ENCODE measurements at places on chromosomes 7 and 10. TPM values are rescaled to one million over a fixed set of nuclear protein-coding genes. Genes with fewer than 3 reads are reported as not detected.
A peak's percentile ranks its signal among the peaks of the same experiment; 100 is the strongest.

Gene PRDX3
- 184 TPM for total RNA-seq

Gene ASB10
- total RNA-seq = 4.9 TPM

Gene PVRIG
- not detected for total RNA-seq

Gene CALML3
- total RNA-seq = 9.4 TPM

Gene C10orf62
- 0.82 TPM for total RNA-seq

Gene ACBD7
- 1.0 TPM for total RNA-seq

Gene SPDYE8
- total RNA-seq = not detected

Gene CRTAC1
- total RNA-seq = 2.6 TPM

Gene PTPRE
- total RNA-seq = 20.9 TPM

Gene FIGNL1
- 19.5 TPM for total RNA-seq

Gene PAPOLB
- total RNA-seq = 0.10 TPM

Gene RPEL1
- total RNA-seq = not detected

Gene GNA12
- total RNA-seq = 20.3 TPM

Gene C10orf105
- total RNA-seq = 0.10 TPM

GRCh38 chr10:9294132-9294663 lies 1239.7 kb downstream of the GATA3 start:
- peak; percentile 69 for DNase-seq

DNA sequence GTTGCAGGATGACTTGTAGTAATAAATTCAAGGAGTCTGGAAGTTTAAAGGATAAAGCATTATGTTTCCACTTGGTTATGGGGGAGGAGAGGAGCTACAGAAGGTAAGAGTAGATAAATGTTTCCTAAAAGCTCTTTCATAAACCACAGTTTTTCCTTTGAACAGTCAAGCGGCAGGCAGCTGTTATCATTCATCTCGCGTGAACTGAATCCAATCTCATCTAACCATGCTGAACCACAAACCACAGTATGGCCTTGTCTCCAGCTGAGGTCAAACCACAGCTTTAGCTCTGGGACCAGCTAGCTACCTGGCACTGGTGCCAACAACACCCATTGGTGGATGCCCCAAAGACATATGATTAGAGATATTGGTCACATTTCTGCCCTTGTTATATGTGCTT lies 63.3 kb downstream of the NOC3L start:
- DNase-seq = no peak

GRCh38 chr7:28718545-28718944 lies 239.6 kb downstream of the TRIL start:
- no peak for DNase-seq

- DNase-seq = peak; percentile 97
Observed at GRCh38 chr10:126242397-126243260, 145.6 kb downstream of the ADAM12 start.

DNA sequence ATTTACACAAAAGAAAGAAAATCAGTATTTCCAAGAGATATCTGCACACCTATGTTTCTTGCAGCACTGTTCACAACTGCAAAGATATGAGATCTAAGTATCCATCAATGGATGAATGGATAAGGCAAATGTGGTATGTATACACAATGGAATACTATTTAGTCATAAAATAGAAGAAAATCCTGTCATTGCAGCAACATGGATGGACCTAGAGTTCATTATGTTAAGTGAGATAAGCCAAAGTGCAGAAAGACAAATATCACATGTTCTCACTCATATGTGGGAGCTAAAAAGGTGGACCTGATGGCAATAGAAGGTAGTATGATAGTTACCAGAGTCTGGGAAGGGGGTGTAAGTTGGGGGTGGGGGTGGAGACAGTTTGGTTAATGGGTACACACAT lies 1171.6 kb downstream of the SORCS1 start:
- no peak for DNase-seq

DNA sequence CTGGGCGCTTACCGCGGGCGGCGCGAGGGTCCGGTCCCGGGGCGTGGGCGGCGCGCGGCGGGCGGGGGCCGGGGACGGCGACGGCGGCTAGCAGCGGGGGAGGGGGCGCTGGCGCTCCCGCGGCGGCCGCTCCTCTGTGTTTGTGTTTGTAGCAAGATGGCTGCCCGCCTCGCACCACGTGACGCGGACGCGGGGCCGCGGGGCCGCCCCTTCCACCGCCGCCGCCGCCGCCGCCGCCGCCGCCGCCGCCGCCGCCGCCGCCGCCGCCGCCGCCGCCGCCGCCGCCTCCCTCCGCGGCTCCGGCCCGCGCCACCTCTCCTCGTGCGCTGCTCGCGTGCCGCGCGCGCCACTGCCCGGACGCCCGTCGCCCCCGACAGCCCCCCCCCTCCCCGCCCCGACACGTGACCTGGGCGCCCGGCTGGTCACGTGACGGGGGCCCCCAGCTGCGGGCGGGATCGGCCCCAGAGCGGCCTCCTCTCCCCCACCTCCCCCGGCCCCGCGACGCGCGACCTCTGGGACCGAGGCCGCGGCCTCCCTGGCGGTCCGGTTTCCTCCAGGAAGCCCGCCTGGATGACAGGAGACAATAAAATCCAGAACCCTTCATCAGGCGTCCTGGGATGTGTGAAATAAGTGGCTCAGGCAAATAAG lies at the start of gene GIGYF1:
Gene GIGYF1, minus strand, starts transcription at position 153 of the 648 bp plus-strand sequence. CDS start 6,012 bp downstream, outside the sequence.
- peak; percentile 81 for DNase-seq

DNA sequence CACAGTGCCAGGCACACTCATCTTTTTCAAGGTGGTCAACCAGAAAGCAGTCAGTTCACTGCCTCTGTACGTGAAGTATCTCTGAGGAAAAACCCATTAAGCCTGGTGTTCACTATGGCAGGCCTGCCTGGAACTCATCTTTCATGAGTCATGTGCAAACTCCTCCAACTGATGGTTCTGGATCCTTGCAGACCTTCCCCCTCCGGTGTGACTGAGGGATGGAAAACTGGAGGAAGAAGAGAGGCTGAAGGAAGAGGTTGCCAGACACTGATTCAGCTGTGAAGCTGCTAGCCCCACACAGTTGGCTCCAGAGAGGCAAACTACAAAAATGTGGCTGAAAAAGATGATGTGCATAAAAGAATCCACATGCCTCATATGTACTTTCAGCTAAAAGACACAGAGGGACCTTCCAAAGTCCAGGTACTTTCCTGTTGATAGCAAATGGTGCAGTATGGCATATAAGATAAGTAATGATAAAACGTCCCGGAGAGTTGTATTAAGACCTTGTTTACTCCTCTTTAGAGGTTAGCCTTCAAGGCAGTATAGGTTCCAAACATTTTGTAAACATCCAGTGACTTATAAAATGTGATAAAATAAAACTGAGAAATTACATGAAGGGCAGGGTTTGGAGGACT lies 2.7 kb downstream of the CYP3A5 start:
- no peak for DNase-seq

DNA sequence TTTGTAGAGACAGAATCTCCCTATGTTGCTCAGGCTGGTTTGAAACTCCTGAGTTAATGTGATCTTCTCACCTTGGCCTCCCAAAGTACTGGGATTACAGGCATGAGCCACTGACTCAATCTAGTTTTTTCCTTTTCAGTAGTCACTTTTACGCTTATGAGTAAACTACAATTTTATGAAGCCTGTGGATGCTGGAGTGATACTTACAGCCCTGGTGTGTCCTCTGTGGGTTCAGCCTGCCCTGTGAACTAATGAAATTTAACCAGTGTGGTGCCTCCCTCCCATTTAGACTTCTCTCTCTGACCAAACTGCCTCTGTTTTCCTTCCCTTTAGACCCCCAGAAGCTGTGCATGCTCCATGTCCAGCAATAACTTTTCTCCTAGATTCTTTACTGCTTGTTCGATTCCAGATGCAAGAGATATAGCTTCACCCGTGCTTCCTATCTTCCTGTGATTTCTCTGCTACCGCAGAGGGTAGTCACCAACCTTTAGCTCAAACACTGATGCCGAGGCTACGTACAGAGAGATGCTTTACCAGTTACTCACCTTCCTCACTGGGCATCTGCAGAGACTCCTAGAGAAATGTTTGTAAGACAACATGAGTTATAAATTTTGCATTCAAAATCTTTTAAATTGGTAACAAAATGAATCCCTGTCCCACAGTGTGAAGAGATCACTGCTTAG lies 90.8 kb downstream of the KIAA1217 start:
- DNase-seq = no peak

DNA sequence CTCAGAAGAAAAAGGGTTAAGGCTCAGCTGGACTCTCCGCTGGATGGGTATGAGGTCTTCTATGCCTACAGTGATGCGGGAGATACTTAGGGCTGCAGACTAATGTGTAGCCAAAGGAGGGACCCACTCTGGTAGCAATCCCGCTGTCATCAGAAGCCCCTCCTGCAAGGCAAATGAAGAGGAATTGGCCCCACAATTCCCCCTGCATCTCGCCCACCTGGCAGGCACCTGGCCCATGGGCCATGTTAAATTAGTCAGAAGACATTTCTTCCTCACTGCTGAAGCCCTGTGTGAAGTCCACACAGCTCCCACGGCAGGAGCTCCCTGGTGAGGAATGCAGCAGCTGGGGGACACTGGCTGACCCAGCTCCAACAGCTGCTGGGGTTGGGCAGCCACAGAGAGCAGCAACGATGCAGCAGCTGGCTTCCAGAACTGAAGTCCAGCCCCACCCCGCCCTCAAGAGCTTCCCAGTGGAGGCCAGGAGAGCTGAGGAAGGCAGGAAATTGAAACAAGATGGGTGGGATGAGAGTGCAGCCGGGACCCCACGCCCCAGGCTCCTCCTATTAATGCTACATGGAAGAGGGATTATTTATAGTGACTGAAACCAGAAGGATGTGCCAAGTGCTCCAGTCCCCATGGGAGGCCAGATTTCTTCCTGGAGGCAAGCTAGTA lies 5.5 kb downstream of the VSTM4 start:
- DNase-seq = peak; percentile 98

DNA sequence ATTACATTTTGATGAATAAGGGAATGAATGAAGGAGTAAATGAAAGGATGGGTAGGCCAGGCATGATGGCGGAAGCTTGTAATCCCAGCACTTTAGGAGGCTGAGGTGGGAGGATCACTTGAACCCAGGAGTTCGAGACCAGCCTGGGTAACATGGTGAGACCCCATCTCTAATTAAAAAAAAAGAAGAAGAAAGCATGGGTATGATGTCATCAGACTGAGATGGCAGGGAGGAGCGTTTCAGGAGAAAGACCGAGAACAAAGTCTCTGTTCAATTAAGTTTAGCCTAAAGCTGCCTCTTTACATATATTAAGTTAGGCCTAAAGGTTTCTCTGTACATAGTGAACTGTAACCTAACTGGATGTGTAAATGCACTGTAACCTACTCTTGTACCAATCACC lies 42.2 kb upstream of the SMNDC1 start:
- DNase-seq = no peak

- peak; percentile 18 for DNase-seq
Observed at GRCh38 chr7:131826960-131827359, 270.5 kb upstream of the PODXL start.

DNA sequence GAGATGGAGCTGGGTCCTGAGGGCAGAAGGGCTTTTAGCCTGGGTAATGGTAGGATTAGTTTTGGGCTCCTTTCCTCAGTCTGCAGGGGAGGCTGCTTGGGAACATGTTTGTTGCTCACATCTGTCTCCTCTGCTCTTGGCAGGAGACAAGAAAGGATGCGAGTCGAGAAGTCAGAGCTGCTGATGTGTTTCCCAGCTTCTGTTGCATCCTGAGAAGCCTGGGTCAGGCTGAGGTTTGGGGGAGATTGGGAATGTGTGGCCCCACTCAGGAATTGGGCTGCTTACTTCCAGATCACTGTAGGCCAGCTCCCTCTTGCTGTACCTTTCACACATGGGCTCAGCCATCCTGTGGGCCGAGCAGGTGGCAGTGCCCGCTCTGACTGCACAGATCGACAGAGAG lies 79.2 kb downstream of the CCNY start:
- no peak for DNase-seq

GRCh38 chr10:35236739-35237138 lies 99.6 kb upstream of the CCNY start:
- DNase-seq = peak; percentile 36

GRCh38 chr10:8840356-8840755 lies 785.9 kb downstream of the GATA3 start:
- DNase-seq = no peak

DNA sequence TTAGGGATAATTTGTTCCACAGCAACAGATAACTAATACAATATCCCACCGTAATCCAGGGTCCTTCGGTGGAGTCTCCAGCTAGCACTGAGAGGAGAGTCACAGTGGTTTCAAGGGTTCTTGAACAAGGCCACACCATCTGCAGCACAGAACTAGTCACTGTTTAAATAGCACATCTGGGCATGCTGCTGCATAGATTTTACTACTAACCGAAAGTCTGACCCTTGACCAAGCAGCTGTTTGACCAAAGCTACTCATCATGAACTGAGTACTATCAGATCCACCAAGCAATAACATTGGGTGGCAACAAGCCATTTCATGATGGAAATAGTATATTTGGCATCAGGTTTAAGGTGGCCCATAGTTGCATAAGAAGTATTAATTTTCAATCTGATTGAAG lies 53.2 kb downstream of the ANKMY2 start:
- DNase-seq = no peak

GRCh38 chr10:128517167-128517566 lies 390.9 kb upstream of the MKI67 start:
- DNase-seq = no peak

DNA sequence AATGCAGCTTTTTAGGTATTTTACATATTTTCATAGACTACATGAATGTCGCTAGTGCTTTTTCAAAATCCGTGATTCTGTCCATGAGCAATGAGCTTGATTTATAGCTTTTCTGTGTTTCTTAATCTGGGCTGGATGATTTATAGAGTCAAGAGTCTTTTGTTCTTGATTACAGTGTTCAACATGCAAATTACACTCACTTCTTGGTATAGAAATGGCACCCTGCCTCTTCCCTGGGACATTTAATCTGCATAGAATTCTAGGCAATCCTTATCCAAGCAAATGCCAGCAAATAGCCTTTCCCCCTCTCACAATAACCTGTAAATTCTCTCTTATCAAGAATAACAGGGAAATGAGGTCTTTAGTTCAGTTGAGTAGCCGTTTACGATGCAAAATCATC lies 246.2 kb upstream of the SEMA3C start:
- DNase-seq = no peak

DNA sequence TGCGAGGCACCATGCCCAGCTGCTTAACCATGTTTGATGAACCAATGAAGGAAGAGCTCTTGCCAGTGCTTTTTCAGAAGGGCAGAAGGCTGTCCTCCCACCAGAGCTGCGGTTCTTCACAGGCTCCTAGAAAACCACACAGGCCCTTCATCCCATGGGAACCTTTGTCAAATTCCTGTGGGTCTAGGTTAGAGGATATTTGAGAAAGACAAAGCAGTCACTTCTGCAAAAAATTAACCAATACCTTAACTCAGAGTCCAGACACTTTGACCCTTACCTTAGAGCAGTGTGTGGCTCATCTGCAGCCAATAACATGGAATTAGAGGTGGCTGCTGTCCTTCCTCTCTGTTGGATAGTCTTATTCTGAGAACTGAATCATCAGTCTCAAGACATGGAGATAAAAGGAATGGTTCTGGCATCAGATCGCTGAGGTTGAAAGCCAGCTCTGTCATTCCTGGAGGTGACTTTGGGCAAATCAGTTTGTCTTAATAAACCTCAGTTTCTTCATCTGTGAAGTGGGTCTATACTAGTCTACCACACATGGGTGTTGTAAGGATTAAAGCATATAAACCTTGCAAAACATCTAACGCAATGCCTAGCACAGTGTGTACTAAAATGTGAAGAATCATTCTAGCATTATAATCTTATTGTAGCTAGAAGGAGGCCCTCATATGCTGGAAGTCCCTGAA lies 65.1 kb upstream of the PIP4K2A start:
- no peak for DNase-seq

GRCh38 chr10:71230656-71231025 lies 18.3 kb downstream of the UNC5B start:
- DNase-seq = no peak

GRCh38 chr10:21570761-21571521 lies 36.9 kb downstream of the MLLT10 start:
- DNase-seq = no peak

All from tongue (tissue), 3 donors.